ENCODE measurements at places on chromosomes 12 and 14. TPM values are rescaled to one million over a fixed set of nuclear protein-coding genes. Genes with fewer than 3 reads are reported as not detected.

DNA sequence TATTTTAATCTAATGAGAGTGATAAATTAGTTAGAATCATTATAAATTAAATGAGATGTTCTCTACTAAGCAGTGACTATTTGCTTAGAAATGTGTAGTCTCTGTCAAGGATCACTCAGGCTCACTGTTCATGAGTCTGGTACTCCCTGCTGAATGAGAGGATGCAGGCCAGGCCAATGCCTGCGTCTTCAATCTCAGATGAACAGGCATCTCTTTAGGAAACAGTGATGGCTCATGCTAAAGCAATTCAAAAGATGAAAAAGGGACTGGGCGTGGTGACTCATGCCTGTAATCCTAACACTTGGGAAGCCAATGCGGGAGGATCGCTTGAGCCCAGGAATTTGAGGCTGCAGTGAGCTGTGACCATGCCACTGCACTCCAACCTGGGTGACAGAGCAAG lies 106.8 kb downstream of the ZFC3H1 start:
- DNase-seq = no peak

DNA sequence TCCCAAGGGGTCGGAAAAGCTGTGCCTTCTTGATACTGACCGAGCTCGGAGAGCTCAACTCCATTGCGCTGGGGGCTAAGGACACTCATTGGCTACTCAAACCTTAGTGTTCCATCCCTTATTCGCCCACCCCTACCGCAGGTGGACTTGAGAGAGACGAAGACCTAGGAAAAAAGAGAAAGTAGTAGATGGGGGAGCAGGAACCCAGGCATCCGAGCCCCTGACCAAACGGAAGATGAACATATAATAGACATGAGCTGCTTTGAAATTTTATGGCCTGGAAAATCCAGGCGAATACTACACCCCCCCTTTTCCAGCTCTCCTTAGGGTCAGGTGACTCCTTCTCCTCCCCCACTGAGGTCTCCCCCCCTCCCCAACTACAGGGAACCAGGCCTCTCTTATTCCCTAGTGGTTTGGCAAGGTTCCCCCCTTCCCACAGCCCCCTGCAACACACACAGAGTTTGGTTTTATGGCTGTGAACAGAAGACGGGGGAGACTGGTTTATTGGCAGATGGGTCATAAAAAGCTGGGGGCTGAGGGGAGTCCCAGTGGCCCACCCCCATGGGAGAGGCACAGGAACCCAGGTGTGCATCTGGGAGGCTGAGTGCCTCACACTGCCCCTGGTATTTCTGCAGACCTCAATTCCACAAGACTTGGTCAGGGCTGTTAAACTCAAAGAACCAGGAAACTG lies 1.6 kb downstream of the GDF11 start:
- DNase-seq = no peak

GRCh38 chr14:29446971-29447370 lies 480.7 kb downstream of the PRKD1 start:
- no peak for DNase-seq

Gene NCKAP5L
- 9.1 TPM for total RNA-seq

Gene SMIM41
- total RNA-seq = 0.24 TPM

DNA sequence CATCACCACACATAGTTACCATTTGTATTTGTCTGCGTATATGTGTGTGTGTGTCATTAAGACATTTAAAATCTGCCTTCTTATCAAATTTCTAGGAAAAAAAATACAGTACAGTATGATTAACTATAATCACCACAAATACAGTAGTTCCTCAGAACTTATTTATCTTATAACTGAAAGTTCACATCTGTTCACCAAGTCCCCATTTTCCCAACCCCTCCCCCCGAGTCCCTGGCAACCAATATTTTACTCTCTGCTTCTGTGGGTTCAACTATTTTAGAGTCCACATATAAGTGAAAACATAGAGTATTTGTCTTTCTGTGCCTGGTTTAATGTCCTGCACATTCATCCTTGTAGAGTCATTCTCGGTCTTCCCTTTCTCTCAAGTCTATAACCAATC lies 12.3 kb downstream of the CAPS2 start:
- DNase-seq = no peak

Gene HNF1A
- total RNA-seq = not detected

- no peak for DNase-seq
Measured at GRCh38 chr14:56274556-56274955, 156.3 kb downstream of the PELI2 start.

Gene MYF5
- total RNA-seq = not detected

Gene SCN8A
- total RNA-seq = 0.86 TPM

Gene ZDHHC22
- not detected for total RNA-seq

GRCh38 chr12:121918679-121919038 lies 267 bp downstream of the CFAP251 start:
- DNase-seq = no peak

- DNase-seq = no peak
Measured at GRCh38 chr14:105436891-105437722, 17.5 kb downstream of the MTA1 start.

Gene RIMBP2
- total RNA-seq = not detected

DNA sequence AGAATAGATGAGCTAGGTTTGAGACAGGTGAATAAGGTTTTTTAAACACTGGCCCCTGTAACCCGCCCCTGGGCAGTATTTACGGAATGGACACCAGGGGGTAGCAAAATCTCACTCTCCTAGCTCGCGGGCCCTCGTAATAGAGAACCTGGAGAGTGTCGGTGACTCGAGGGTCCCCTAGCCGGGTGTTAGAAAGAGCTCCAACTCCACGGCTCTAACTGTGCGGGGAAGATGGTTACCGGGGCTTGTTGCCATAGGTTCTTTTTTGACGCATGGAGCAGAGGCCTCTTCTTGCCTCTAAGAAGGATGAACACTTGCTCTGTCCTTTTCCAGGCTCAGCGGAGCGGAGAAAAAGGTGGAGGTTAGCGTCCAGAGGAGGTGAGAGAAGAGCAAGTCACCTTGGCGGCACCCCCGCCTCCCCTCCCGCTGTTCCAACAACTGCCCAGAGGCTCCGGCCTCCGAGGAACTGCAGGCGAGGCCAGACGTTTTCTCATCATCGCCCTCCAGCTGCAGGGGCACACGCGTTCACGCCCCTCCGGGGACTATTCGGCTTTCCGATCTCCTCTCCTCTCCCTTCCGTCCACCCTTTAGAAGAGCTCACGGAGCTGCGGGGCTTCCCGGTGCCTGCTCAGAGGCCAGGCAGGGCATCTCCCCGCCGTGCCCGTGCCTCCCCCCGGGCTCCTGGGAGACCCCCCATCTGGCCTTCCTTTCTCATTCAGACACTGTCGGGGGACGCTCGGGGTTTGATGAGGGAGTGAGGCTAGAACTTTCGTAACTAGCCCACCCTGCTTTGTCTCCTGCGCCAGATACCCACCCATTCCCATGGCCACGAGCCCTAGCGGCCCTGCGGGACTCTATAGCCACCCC lies 1.4 kb upstream of the ARHGEF40 start:
- DNase-seq = no peak

Gene LRRC10
- not detected for total RNA-seq

DNA sequence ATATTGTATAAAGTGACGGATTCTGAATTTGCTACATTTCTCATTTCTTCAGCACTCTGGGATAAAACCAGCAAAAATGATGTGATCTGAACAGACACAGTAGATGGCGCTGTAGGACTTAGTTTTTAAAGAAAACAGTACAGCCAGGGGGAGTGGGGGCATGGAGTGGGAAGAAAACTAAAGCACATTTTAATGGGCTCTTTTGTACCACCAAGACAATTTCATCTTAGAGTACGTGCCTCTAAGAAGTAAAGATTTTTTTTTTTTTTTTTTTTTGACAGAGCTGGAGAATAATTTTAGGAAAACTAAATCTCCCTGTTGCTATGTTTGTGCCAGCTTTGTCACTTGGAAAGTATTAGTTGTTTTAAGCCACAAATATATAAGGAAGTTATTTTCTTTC lies 124.4 kb downstream of the RAD51B start:
- DNase-seq = no peak

DNA sequence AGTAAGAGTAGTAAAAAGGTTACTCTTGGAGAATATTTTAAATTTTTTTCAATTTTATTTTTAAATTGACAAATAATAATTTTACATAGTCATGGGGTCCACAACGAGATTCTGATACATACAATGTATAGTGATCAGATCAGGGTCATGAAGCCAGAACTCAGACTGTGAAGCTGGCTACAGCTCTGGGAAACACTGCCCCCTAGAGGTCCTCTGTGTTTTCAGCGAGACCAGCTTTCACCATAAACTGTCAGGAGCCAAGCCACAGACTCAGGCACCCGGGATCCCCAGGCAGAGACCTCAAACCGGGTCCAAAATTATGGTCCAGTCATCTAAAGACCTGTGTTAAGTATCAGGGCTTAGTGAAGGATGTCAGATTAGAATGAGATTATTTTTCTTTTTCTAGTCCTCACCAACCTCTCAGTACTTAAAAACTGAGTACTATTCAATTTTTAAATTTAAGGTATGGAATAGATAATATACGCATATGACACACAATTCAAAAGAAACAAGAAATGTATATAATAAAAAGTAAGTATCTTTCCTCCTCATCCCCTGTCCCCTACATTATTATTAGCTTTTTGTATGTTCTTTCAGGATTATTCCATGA lies 397.1 kb downstream of the MDGA2 start:
- no peak for DNase-seq

- no peak for DNase-seq
Measured at GRCh38 chr14:92600318-92601053, 86.9 kb downstream of the RIN3 start.

- no peak for DNase-seq
Measured at GRCh38 chr12:27682534-27682933, 13.7 kb upstream of the REP15 start.

- DNase-seq = no peak
Measured at GRCh38 chr14:101862711-101863110, 101.2 kb downstream of the PPP2R5C start.

GRCh38 chr14:95979339-95980042 lies 59.7 kb upstream of the C14orf132 start:
- DNase-seq = no peak

Gene LRCOL1
- total RNA-seq = not detected

GRCh38 chr14:104094709-104095425 lies 9.4 kb downstream of the ASPG start:
- peak; percentile 69 for DNase-seq

Gene KCNC2
- total RNA-seq = not detected

DNA sequence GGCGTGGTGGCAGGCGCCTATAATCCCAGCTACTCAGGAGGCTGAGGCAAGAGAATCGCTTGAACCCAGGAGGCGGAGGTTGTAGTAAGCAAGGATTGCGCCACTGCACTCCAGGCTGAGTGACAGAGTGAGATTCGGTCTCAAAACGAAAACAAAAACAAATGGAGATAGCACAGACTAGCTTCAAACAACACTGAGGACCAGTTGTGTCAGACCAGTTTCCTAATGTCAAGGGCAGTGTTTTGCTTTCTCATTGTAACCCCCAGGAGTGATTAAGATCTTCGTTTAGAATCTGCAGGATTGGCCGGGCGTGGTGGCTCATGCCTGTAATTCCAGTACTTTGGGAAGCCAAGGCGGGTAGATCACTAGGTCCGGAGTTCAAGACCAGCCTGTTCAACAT lies 18.5 kb downstream of the RPGRIP1 start:
- no peak for DNase-seq

DNA sequence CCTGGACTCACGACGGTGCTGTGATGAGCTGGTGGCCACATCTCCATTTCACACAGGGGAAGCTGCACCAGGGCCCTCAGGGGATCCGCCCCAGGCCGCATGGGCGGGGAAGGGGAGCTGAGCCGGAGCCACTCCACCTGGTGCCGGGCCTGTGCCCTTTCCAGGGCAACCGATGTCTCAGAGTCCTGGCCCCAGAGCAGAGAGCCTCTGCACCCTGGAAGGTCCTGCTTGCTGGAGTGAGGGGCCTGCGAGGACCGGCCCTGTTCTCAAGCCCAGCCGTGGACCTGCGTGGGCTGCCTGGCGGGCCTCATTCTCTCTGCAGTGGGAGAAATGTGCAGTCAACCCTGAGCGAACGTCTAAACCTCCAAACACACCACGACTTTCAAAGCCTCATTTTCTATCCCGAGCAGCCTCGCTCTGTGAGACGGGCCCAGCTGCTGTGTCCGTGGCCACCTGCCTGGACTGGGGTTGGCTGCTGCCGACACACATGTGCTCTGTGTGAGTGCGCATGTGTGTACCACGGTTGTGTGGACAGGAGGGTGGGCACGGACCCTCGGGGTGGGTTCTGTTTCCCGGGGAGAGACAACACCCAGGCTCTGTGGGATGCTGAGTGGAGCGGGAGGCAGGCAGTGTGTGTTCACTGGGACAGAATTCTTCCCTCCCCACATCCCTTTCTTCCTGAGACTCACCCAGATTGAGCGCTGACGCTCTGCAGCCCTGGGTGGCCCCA lies 163.5 kb downstream of the KIF26A start:
- no peak for DNase-seq

GRCh38 chr12:104064842-104065427 lies 604 bp downstream of the HCFC2 start:
- no peak for DNase-seq

DNA sequence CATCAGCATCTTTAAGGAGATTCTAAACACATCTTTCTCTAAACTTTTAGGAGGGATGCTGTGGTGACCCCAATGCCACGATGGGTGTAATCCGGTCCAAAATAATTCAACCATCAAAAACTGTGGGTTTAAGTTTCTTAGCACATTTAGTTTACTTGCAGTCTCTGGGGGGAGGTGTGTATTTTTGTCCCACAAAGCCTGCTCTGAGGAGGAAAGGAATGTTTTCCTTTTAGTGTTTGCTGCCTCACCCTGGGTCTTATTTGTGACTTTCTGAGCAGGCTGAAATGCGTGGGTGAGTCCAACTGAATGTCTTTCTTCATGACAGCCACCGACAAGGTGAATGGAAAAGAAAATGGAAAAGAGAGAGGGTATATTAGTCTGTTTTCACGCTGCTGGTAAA lies 1324.7 kb downstream of the AACS start:
- DNase-seq = no peak

Gene IFNG-AS1
- total RNA-seq = 3.2 TPM

Measured in activated B cell treated with CpG ODN at 0.5 μM for 24 hours (primary cell).